ENCODE measurements at places on chromosomes 13 and 19.

DNA sequence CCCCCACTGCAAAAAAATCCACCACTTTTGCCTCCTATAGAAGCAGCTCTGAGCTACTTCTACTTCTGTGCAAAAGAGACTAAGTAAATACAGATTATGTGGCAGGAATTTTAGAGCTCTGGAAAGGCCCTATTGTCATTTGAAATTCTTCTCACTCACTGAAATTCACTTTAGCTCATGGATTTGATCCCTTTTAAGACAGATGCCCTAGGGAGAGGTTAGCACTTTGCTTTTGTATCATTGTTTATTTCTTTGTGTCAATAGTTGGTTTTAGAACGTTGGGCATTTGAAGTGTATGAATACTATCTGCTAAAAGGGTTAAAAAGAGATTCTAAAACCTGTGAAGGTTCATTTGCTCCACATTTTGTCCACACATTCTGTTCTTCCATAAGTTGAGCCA lies 528.7 kb downstream of the GPC6 start:
- DNase-seq: no peak

DNA sequence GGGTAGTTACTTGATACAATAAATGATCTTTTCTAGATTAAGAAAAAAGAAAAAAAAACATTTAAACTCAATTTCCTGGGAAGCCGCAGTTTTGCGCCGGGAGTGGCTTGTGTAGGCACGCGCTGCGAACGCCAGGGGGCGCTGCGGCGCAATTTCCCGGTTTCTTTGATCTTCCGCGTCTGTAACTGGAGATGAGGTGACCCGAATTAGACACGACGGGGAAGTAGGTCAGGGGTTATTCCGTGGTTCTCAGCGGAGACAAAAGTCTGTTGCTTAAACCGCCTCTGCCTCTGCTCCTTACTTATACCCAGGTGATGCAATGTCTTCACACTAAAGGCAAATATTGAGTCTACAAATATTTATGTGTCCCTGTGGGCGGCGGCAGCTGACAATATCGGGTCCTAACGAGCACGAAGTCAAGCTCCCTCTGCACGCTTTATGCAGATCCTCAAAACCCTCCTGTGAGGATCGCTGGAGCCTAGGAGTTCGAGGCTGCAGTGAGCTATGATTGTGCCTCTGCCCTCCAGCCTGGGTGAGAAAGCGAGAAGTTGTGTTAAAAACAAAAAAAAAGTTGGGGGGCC lies 15.2 kb downstream of the STXBP2 start:
- peak; percentile 19 for DNase-seq

DNA sequence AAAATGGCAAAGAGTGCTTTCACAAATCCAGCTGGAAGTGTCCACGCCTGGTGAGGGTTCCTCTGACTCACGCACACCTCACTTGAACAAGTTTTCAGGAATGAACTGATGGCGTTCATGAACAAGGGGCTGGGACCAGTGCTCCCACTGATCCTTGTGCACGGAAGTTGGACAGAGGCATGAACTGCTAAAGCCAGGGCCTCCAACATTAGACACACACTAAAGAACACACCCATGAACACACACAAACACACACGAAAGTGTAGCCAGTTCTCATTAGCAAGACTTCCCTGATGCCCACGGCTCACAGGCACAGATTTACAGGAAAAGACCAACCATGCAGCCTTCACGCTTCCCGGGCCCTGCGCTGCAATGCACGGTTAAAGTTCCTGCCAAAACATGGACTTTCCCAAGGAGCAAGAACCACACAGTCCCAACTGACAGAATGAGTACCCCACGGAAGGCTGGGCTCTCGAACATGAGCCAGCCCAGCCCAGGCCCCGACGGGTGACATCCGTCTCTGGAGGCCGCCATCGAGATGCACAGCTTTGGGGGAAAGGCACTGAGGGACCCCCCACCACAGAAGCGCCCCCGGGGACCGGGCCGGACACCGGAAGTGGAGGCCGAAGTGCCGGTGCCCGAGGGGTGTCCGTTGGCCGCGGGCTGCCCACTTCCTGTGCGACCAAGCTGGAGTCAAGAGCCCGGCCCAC lies 808 bp downstream of the DNMT1 start:
- DNase-seq: no peak

DNA sequence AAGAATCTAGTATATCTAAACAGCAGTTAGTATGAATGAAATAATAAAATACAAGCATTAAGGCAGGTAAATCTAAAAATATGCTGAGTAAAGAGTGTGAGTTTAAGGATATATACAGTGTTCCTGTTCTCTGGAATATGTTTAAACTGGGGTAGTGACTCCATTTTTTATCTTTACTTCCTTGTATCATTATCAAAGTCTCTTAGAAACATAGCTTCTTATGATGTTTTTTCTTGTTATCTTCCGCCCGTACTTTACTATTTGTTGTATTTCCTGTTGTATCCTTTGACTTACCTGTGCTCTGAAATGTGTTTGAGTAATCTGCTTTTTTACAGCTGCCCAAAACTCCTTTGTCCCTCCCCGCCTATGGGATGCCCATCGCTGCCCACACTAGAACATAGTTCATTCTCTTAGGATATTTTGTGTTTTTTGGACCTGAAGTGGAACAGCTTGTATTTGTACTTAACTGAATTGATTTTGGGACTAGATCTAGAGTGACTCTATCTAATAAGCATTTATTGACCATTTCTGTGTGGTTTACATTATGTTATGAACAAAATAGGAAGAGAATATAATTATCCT lies 80.8 kb downstream of the PDS5B start:
- DNase-seq: no peak

- DNase-seq: no peak
Measured at GRCh38 chr19:55679343-55680257, 4.6 kb downstream of the EPN1 start.
